ENCODE measurements at places on chromosomes 6 and 20. TPM values are rescaled to one million over a fixed set of nuclear protein-coding genes. Genes with fewer than 3 reads are reported as not detected.

Gene ADGRF4
- total RNA-seq = not detected

Gene GSTA2
- total RNA-seq = not detected

Gene SNAP91
- total RNA-seq = not detected

Gene C20orf144
- total RNA-seq = 0.41 TPM

Gene GMPR
- total RNA-seq = 3.4 TPM

Gene SPINT3
- total RNA-seq = not detected
